Suprapubic skin (tissue), 4 donors: ENCODE measurements at places on chromosomes 7 and 10. TPM values are rescaled to one million over a fixed set of nuclear protein-coding genes. Genes with fewer than 3 reads are reported as not detected.

Gene PDK4
- 104 TPM for total RNA-seq

Gene TFR2
- 1.1 TPM for total RNA-seq

Gene NUB1
- total RNA-seq = 42.7 TPM

Gene NEBL
- total RNA-seq = 76.5 TPM

Gene DIP2C
- 15.9 TPM for total RNA-seq

Gene ASZ1
- total RNA-seq = not detected

Gene ANKRD22
- 28.7 TPM for total RNA-seq

Gene CHAT
- not detected for total RNA-seq

Gene MUC12
- total RNA-seq = not detected

Gene ING3
- total RNA-seq = 17.4 TPM

Gene SPDYE3
- total RNA-seq = not detected

Gene CTTNBP2
- 6.3 TPM for total RNA-seq

Gene KLLN
- total RNA-seq = 0.34 TPM

Gene MYOF
- 109 TPM for total RNA-seq

Gene PPA1
- total RNA-seq = 103 TPM

Gene RARRES2
- 12.8 TPM for total RNA-seq

Gene VSTM2A
- not detected for total RNA-seq

Gene NEUROG3
- total RNA-seq = not detected

Gene TAF3
- 11.7 TPM for total RNA-seq
